EH (cell line): ENCODE measurements at places on chromosomes 6 and 20.

DNA sequence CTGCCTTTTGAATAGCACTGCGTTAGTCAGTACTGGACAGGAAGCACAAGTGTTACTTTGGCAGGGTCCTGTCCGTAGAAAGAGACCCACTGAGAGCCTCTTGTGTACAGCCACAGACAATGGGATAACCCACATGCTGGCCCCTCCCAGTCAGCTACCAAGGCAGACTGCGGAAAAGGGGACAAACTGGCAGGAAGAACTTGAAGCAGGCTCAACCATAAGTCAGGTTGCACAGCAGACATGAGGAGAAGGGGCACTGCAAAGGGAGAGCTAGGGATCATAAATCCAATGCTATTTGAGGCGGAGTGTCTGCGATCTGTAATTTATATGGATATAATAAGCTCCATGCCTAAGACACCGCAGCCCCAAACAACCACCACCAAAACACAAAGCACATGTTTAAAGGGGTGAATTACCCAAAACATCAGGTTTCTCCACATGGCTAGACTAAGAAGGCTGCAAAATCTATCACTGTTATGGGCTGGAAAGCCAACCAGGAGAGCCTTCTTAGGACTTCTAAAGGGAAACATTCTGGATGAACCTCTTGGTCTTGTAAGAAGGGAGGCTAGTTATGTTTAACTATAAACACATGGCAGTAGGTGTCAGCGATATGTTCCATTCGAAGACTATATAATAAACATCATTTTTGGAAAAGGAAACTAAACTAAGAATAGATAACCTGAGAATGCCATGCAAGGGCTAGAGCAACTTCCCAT is 141.7 kb downstream of the BACH2 start:
- no peak for DNase-seq

DNA sequence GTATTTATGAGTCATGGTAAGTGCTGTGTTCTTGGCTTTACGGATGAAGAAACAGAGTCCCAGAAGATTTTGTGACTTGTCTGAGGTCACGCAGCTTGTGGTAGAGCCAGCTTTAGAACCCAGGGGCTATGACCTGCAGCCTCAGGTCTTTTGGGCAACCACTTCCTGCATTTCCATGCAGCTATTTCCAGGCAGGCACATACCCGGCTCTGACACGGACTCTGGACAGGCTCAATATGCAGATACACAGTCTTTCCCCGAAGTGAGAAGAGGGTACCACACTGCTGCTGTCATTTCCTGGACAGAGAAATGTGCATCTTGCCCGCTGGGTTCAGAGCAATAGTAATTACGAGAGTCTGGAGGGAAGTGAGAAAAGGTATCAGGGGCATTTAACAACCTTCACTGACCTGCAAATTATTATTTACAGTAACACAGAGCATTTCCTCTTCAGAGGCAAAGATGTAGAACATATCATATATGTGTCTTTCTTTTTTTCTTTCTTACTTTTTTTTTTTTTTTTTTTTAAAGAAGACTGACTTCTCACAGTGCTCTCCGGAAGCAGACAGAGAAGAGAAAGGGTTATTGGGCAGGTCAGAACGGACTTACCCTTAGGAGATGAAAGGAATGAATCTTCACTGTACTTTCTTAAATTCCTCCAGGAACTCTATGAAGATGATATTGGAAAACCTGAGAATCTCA is 185.1 kb downstream of the CLIC5 start:
- peak; percentile 35 for DNase-seq

- no peak for DNase-seq
Observed at GRCh38 chr6:139639507-139639906, 265.1 kb upstream of the CITED2 start.

GRCh38 chr20:10856237-10857015 is 182.6 kb upstream of the JAG1 start:
- DNase-seq = peak; percentile 30

DNA sequence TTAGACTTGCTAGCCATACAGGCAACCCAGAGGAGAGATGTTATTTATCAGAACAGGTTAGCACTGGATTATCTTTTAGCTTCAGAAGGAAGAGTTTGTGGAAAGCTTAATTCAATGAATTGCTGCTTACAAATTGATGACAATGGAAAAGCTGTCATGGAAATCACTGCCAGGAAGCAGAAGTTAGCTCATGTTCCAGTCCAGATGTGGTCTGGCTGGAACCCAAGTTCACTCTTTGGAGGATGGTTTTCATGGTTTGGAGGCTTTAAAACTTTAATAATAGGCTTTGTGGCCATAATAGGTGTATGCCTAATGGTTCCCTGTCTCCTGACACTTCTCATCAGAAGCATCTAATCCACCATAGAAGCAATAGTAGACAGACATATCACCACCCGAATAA is 699.0 kb downstream of the PHF3 start:
- no peak for DNase-seq

DNA sequence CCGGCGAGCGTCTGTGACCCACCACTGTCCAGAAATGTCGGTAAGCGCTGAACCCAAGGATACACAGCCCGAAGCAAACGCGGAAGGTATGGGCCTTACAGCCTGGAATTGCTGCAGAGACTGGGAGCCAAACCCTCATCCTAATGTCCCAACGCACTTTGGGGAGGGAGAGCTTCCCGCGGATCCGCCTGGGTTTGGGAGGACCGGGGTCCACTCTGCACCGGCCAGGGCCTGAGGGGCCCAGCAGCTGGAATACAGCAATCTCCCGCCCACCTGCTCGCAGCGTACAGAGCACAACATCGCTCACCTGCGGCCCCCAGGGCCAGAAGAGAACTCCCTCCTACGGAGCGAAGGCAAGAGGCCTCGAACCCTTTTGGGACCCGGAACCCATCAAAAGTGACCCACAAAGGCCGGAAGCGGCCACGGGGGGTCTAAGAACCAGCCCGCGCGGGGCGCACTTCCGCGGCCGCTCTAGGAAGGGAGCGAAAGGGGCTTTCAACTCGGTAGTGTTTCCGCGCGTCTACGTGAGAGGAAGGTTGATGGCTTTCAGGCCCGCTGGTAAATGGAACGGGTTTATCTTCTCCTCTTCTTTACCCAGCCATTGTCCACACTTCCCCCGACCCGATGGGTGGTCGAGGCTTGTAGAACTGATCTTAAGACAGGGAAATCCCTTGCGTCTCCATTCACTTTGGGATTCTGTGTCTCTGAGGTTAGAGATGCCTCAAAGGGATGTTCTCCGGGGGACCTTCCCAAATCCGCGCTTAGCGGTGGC is at the start of gene ZSCAN12:
ZSCAN12 (minus strand) TSS at position 398 of the 772 bp plus-strand sequence. CDS start 1,342 bp downstream, outside the sequence.
- DNase-seq = peak; percentile 82

DNA sequence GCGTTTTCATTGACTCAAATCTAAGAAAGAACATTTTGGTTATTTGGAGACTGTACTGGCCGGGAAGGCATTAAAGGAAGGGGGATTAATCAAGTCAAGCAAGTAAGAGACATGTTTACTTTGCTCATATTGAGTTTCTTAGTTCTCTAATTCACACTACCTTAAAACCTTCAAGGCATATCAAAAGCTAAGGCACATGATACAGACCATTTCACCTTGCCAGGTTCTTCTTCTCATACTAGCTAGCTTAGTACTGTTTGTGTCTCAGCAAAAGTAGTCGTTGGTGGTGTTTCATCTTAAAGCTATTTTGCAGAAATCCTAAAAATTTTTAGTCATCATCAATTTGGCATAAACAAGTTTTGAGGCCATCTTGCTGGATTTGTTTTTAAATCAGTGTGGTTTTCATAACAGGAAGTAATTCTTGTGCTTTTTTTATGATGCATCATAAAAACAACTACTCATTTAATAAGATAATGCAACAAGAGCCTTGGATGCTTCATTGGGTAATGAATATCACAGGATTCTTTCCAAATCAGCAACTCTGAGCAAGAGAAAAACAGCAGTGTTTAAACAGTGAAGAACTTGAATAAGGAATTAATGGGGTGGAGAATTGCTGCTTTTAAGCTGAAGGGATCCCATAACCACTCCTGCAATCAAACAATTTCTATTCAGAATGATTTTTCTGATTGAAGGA is 425.3 kb downstream of the EPM2A start:
- DNase-seq = peak; percentile 85

- peak; percentile 6 for DNase-seq
Observed at GRCh38 chr6:89217299-89217910, at the start of gene GABRR1. Gene GABRR1, minus strand, starts transcription at chr6:89217358. Its CDS starts 36 bp downstream, at chr6:89217322.

DNA sequence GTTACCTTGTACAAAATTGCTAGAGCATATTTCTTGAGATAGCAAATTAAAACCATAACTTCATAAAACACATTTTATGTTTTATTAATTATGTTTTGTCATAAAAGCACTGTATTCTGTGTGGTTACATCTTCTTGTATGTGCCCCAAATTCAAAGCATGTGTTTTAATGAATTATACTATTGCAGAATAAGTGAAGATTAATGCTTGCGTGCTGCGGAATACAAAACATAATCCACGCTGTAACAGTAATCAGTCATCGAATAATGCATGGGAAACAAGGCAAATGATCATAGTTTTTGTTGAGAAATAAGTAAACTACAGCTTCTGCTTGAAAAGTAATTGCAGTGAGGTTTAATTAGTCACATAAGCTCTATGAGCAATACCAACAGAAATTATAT is 459.2 kb upstream of the SOX4 start:
- DNase-seq = no peak

DNA sequence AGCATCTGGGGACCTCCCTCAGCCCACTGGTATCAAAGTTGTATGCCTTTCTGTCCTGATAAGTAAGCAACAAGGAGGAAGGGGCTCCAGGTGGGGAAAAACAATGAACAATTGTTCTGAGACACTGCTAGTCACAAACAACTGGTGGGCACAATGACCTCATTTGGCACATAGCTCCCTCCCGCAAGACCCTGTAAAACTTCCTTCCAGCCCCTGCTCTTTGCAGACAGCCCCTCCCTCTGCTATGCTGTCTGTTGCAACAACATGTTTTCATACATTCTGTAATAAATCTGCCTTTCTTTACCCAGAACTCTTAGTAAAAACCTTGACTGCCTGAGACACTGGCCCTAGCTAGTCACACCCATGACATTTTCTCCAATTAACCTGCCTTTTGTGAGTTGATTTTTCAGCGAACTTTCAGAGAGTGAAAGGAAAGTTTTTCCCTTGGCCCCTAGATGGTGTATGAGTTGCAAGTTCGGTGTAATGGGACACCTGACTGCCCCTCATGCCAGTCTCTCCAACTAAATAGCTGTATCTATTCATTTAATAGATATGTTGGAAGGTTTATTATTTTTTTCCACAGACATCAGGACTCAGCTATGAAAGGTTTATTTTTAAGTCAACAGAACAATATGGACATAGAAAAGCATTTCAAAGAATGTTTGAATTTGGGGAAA is 142.3 kb upstream of the SLC22A16 start:
- peak; percentile 24 for DNase-seq

GRCh38 chr6:10633216-10633615 is 61.2 kb downstream of the C6orf52 start:
- peak; percentile 53 for DNase-seq

DNA sequence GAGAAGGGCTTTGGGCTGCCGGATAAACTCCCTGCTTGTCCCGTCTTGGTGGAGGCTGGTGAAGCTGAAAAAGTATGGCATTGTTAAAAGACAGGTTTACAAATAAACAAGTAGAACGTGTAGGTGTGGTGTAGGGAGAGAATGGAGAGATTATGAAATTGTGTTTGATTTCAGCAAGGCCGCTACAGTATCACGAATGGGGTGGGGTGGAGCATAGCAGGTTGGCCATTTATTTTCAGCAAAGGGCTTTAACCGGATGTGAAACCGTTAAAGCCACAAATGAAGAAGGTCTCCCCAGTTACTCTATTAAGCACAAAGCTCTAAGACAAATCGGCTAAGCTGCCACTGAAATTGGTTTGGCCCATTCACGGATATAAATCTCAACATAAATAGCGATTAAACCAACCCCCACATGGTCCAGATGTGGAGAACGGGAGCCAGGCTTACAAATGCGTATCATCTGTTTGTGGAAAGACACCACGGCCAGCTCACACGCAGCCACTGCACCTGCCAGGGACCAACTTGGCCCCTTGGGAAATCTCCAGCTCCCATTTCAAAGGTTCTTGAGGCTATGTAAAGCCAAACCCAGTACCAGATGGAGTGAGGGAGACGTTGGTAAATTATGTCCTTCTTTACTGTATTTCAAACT is 94.0 kb downstream of the ZMYND8 start:
- no peak for DNase-seq

- DNase-seq = no peak
Observed at GRCh38 chr20:41178904-41179432, 41.6 kb downstream of the PLCG1 start.

GRCh38 chr20:61219021-61219431 is 33.0 kb upstream of the CDH4 start:
- peak; percentile 79 for DNase-seq

GRCh38 chr6:70222439-70222749 is 80.5 kb downstream of the COL9A1 start:
- no peak for DNase-seq

GRCh38 chr6:89596056-89596455 is 42.5 kb downstream of the LYRM2 start:
- no peak for DNase-seq

DNA sequence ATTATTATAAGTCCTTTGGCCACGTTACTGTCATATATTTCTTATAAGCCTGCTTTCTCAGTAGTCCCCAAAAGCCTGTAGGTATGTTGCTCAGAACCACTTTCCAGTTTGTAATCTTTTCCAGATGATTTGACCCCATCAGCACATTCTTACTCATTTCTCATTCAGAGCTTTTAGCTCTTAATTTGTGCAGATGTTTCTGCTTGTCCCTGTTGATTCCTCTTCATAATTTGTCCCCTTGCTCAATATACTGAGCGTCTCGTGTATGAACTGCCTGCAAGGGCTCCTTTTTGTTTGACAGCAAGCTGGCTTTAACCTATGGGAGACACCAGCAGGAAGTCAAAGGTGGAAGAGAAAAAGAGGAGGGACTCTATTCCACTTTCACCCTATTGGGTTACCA is 733.8 kb upstream of the GJE1 start:
- peak; percentile 10 for DNase-seq

DNA sequence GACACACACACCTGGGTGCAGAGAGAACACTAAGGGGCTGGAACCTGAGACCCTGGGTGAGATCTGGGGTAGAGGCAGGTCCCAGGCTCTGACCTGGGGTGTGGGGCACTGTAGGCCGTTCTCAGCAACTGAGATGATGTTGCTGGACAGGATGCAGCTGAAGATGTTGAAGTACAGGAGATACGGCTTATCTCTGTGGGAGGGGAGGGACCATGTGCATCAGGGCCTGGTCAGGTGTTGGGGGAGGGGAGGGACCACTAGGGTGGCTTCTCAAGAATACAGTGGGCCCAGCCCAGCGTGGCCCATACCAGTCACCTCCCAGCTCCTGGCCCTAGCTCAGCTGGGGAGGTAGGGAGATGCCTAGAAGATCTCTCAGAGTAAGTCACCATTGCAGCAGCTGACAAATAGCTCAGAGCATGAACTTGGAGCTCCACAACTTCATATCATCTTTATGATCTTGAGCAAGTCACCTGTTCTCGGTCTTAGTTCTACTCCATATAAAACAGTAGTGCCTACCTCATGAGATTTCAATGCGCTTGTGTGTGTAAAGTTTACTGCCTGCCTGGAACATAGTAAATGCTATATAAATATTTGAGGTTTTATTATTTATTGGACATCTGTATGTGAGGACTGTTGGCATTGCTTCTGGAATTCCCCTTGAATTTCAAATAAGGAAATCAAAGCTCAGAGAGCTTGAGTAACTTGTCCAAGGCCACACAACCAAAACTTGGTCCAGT is 3.8 kb downstream of the SLC44A4 start:
- peak; percentile 41 for DNase-seq
